KBM-7 (cell line): ENCODE measurements at places on chromosomes 7 and 10.
A peak's percentile ranks its signal among the peaks of the same experiment; 100 is the strongest.

- DNase-seq = peak; percentile 43
Measured at GRCh38 chr7:29102558-29103151, 43.7 kb downstream of the CPVL start.

DNA sequence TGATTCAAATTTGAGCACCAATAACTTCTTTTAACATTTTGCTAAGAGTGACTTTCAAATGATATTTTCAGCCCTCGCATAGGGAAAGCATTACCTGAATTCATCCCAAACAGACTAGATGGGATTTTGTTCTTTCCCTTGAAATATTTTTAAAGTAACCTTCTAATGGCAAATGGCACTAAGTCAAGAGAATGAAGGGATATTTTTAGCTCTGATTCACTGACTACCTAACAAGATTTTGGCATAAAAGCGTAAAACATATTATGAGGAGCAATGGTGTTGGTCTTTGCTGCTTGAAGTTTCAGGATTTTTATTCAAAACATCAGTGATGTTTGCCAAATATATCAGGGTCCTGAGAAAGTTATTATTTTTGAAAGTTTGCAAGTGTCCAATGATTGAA is 290.3 kb downstream of the CDK14 start:
- DNase-seq = no peak

GRCh38 chr10:95315509-95315908 is 24.7 kb upstream of the PDLIM1 start:
- no peak for DNase-seq

DNA sequence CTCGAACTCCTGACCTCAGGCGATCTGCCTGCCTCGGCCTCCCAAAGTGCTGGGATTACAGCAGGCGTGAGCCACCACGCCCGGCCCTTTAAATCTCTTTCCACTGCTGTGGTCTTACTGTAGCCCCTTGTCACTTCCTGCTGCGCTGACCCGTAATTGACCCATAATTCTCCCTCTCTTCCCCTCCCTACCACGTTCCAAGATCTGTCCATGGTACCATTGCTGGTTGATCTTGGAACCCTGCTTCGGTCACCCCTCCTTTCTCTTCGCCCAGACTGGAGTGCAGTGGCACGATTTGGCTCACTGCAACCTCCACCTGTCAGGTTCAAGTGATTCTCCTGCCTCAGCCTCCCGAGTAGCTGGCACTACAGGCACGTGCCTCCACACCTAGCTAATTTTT is 6.5 kb downstream of the POR start:
- peak; percentile 24 for DNase-seq

DNA sequence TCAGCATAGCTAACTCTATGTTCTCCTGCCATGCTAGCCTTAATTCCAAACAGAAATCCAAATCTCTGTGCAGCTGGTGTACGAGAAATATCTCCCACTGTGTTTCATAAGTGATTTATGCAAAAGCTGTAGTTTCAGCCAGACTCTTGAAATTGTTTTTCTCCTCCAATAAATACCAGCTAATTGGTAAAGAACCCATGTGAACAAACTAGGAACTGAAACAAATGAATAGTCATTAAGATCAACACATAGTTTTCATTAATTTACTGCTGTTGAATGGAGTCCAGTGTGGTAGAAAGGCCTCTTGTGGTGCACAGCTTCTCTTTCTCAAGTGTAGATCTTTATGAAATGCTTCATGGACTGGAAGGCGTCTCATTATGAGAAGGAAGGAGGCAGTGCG is 18.4 kb downstream of the PPP1R17 start:
- DNase-seq = no peak

DNA sequence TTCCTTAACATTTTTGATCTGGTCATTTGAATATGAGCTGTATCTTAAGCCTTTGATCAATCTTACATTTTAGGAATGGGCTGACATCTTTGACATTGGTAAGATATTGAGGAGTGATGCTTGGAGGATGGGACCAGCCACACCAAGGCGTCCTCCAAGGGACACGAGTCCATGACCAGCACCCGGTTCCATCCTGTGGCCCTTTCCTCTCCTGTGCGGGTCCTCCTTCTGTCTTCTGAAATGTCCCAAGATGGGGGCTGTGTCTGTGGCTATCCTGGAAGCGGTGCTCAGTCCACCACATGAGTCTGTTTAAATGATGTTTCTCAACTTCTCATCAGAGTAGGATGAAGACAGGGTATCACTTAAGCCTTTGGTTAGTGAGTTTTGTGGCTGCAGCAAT is 67.3 kb upstream of the SHH start:
- no peak for DNase-seq
